H4 (cell line): ENCODE measurements at places on chromosomes 7 and 10.
A peak's percentile ranks its signal among the peaks of the same experiment; 100 is the strongest.

- DNase-seq: peak; percentile 63
These were observed 60.4 kb downstream of the ARL4A start for GRCh38 chr7:12747687-12748306.

- no peak for DNase-seq
These were observed 28.6 kb upstream of the SH2D4B start for GRCh38 chr10:80509108-80509402.

DNA sequence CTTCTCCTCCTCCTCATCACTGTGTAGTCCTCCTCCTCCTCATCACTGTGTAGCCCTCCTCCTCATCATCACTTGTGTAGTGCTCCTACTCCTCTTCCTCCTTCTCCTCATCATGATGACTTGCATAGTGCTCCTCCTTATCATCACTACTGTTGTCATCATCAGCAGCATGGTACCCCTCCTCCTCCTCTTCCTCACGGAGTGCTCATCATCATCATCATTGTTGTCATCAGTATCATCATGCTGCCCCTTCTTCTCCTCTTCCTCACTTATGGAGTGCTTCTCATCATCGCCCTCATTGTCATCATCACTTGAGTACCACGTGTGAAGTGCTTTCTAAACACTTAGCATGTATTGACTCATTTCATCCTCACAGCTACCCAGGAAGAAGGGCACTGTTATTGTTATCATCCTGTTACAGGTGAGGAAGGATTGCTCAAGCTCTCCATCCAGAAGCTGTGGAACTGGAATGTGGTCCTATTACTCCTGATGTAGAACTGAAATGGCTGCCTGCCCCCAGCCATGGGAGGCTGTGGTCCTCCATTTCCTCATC, 122.8 kb upstream of the SHH start:
- DNase-seq: no peak

DNA sequence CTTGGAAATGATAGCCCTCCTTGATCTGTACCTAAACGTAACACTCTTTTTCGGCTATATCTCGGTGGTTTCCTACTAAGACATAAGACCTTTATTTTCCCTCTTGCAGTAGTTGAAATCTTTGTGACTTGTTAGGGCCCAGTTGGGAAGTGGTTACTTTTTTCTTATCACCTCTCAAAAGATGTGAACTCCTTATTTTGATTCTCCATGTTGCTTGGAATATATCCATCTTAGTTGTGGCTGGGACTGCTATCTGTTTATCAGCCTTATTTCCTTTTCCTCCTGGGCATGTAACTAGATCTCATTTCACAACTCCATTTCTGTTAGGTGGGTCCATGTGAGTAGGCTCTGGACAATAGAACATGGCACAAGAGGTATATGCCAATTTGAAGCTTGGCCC, 4.1 kb upstream of the CPED1 start:
- DNase-seq: no peak

- DNase-seq: no peak
These were observed 24.9 kb downstream of the PIK3AP1 start for GRCh38 chr10:96695366-96695765.

DNA sequence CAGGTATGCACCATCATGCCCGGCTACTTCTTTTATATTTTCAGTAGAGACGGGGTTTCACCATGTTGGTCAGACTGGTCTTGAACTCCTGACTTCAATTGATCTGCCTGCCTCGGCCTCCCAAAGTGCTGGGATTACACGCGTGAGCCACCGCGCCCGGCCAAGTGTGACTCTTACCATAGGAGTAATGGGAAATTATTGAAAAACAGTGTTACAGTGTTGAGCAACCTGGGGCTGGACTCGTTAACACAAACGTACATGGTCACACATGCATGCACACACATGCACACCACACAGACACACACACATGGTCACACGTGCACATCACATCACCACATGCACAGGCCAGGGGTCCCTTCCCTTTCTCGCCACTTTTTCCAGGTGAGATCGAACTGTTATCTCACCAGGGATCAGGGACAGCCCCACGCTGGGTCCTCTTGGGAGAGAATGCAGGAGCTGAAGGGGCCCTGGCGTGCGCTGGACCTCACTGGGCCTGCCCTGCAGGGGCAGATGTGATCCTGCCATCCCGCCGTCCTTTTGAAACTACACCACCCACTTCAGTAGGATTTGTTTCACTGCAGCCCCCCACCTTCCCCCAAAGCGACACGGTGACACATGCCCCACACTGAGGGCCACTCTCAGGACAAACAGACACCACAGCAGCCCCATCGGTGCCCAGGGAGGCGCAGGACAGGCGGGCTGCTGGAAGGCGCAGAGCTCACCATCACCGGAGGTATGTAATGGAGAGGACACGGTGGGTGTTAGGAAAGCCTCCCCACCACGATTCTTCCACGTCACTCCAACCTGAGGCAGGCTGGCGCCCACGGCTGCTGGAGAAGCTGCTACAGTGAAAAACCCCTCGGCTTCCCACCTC, 10.2 kb downstream of the RADIL start:
- DNase-seq: no peak

DNA sequence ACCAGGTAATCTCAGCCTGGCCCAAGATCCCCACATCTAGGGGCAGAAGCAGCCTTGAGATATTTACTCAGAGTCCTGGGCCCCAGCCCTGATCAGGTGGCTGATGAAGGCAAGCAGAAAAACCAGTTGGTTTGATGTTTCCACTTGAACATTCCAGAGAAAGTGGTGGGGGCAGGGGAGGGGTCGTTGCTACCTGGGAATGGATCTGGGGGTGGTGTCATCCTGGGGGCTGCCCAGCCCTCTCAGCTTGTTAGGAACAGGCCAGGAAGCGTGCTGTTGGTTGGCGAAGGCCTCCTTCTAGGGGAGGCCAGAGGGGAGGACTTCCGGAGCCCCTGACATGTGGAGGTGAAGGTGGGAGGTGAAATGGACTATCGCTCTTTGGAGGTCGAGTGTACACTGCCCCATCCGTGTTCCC, 3.7 kb upstream of the ABHD11 start:
- DNase-seq: no peak

DNA sequence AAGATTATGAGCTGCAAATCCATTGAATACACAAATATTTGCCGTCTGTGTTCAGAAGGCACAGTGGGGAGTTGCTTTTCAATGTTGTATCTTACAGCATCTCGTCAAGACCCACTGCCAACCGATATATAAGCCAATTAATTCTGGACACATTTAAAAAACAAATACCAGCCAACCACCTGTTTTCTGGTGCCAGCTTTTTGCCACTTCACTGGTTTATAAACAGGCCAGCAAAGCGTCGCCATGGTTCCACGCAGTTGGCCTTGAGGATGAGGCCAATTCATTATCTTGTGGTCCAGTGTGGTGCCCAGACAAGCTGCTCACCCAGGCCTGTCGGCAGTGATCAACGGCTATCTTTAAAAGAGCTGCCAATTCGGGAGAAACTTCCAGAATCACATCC, 321.0 kb downstream of the TCERG1L start:
- no peak for DNase-seq

- peak; percentile 13 for DNase-seq
These were observed 1104.2 kb upstream of the LRRN3 start for GRCh38 chr7:109986701-109987100.

- DNase-seq: no peak
These were observed 146.1 kb downstream of the CCDC71L start for GRCh38 chr7:106514881-106515280.

DNA sequence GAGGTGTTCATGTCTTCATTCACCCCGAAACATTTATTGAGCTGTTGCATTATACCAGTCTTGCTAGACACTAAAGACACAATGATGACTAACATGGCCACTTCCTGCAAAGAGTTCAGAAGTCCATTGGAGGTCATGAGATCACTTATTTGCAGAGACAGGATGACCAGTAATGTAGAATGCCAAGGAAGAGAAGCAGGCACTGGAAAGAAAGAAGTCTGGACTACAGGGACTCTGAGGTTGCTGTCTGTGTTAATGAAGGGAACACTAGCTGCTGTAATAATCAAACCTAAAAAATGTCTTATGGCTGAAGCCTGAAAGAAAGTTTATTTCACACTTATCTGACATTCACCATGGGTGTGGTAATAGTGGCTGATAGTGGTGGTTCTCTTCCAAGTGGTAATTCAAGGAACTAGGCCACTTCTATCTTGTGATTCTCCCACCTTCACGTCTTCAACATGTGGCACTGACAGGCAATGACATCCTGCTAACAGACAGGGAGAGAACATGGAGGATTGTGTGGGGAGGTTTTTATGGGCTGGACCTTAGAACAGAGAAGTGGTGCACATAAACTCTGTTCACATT, 89.2 kb upstream of the MKLN1 start:
- DNase-seq: peak; percentile 49

DNA sequence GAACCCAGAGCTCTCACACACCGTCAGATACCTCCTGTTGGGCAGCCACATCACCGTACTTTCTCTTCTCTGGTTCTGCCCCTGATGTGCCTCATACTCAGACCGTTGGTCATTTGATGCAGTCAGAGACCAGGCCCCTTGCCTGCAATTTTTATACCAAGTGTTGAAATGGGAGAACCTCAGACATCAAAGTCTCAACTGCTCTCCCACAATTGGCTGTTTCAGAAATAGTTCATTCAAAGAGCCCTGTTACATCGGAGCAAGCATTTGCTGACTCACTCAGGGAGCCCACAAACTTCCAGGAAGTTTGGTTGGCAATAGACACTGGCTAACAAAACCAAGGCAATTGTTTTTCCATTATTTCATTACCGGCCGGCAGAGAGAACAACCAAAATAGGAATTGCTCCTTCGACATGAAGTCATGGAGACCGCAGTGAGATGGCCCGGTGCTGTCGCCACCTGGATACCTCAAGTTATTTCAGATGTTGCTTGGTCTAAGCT, 33.5 kb upstream of the ADAM12 start:
- DNase-seq: peak; percentile 99

DNA sequence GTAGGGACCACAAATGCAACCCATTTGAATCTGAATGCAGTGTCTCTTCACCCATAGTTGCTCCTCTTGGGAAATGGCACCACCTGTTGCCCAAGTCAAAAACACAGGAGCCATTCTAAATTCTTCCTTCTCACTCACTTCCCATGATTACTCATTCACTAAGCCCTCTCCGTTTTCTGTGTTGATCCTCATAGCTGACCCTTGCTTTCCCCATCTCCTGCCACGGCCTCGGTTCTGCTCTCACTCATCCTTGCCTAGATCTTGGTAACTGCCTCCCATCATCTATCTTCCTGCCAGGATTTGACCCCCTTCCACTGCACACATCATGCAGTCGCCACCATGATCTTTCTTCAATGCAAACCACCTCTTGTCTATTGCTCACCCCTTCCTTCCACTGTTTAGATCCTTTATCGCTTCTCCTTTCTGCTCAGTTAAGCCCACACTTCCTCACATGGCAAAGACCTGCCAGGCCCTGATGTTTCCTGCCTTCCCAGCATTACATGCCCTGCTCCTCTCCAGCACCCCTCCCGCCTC, 19.0 kb upstream of the CPN1 start:
- peak; percentile 33 for DNase-seq

- DNase-seq: no peak
These were observed 41.8 kb downstream of the NUP205 start for GRCh38 chr7:135599471-135599870.

DNA sequence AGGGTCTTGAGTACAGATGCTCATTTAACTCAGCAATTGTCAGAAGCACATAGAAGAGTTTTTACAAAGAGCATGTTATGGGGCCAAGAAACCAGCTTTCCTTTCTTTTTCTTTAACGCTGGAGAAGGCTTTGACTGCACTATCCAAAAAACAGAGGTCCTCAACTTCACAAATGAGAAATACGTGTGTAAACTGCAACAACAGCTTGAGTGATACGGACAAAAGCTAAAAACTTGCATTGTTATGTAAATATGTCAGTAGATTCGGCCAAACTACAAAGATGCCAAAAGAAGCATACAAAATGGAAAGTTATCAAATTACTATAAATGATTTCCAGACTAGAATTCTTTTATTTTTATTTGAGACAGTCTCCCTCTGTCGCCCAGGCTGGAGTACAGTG, 62.4 kb upstream of the C10orf90 start:
- no peak for DNase-seq

DNA sequence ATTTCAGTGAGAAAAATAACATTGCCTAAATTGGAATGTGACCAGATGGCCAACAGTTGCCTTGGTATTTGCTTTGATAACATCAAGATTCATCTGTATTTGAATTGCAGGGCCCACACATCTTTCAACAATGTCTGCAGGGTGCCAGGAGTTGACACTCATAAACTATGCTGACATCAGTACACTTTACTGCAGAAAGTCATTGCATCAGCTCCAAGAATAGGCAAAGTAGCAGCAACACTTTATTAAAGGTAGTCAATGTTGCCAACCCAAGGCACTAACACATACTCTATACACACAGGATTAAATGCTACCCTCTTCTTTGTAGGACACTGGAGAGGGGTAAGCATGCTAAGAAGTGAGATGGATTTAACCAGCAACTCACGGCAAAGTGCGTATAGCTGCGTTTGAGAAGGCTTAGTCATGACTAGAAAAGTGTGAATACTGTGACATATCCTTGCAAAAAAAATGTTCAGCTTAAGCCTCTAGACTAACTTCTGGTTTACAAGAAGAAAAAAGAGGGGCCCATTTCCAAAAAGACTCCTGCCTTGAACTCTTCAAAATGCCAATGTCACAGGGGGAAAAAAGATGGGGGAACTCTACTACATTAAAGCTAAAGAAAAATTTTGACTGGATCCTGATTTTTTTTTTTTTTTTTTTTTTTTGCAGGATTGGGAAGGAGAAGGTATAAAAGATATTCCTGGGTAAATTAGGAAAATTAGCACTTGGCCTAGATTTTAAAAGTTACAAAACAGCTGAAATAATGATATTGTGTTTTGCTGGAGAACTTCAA, 2.2 kb downstream of the BBIP1 start:
- DNase-seq: no peak

- DNase-seq: no peak
These were observed 486.7 kb upstream of the GALNT17 start for GRCh38 chr7:70645279-70645678.

- no peak for DNase-seq
These were observed 30.6 kb downstream of the COL28A1 start for GRCh38 chr7:7504910-7505704.

- no peak for DNase-seq
These were observed 86.1 kb upstream of the NPY start for GRCh38 chr7:24197852-24198251.

DNA sequence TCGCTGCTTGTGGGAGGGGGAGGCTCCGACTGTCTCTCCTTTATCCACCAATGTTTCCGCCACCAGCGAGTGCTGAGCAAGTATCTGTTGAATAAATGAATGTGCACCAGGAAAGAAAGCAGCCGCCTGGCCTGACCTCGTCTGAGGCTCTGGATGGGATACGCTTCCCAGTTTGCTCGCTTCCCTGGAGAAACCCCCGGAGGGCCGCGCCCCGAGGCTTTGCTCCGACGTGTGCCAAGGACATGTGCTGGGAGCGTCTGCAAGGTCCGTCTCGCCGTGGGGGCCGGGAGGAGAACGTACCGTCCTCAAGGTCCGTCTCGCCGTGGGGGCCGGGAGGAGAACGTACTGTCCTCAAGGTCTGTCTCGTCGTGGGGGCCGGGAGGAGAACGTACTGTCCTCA, 536.4 kb downstream of the DNAJB6 start:
- DNase-seq: no peak

DNA sequence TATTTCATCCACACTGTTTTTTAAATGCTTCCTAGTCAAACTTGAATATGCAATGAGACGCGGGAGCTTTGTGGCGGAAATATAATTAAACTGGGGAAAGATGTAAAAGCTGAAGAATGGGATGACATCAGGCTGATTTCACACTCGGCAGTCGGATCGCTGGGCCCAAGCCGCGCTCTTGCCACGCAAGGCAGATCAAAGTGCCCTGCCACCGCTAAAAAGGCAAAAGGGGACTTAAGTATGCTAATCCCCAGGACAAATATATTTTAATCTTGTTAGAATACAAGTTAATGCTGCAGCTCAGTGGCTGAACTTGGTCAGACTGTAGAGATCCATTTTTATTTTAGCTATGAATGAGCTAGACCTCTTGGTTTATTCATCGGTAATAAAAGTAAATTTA, 13.8 kb downstream of the EN2 start:
- DNase-seq: no peak
